Gastroesophageal sphincter (tissue), 4 donors: ENCODE measurements at places on chromosomes 1 and 21.

GRCh38 chr1:9595156-9595967 lies 6.7 kb downstream of the TMEM201 start:
- no peak for ATAC-seq

- no peak for ATAC-seq
Observed at GRCh38 chr21:45849651-45850050, 131.9 kb upstream of the COL6A1 start.

DNA sequence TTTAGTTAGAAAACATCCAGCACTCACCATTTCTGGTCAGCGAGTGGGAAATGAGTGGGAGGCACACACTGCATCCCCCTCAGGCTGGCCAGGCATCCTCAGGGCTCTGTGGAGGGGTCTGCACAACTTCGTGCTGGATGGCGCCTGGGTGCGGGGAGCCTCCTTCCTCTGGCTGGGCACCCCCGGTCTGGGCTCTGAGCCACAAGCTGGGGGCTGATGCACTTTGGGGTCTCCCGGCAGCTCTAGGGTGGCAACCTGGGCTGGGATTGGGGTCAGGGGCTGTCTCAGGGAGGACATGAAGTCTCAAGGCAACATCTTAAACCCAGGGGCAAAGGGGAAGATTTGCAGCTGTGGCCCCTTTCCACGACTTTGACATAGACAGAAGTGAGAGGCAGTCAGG lies 23.5 kb downstream of the PRDM16 start:
- ATAC-seq: no peak

GRCh38 chr1:39936724-39937491 lies 18.0 kb upstream of the MFSD2A start:
- ATAC-seq: no peak

DNA sequence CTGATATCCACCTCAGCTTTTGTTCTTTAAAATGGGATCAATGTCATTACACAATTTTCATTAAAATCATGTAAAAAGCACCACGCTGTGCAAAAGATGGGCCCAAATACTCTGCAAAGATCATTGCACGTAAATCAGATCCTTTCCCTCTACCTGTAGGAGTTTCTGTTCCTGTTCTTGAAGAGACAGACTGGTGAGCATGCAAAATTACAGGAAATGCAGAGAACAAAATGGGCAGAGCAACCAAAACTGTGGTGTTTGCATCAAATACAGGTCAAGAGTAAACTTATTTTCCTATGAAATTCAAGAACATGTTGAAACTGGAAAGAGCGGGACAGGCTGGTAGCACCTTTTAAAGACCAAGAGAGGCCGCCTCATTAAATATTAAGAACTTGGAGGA lies 294.9 kb upstream of the ADGRL2 start:
- no peak for ATAC-seq

- no peak for ATAC-seq
Observed at GRCh38 chr1:187336441-187337168, 507.9 kb downstream of the PLA2G4A start.

- no peak for ATAC-seq
Observed at GRCh38 chr1:206015071-206015470, 8.6 kb downstream of the CTSE start.
